ENCODE measurements at places on chromosomes 1 and 21. TPM values are rescaled to one million over a fixed set of nuclear protein-coding genes. Genes with fewer than 3 reads are reported as not detected.

TAS1R1 gene
- polyA plus RNA-seq, result not detected

KRTAP15-1 gene
- polyA plus RNA-seq, result not detected

ANKRD34A gene
- polyA plus RNA-seq, result 0.22 TPM

ACTN2 gene
- not detected for polyA plus RNA-seq

NR1I3 gene
- polyA plus RNA-seq, result not detected

CENPL gene
- polyA plus RNA-seq, result 6.9 TPM

S100A1 gene
- not detected for polyA plus RNA-seq

GRCh38 chr1:226827458-226827857, 43.0 kb upstream of the PSEN2 start:
- peak; percentile 9 for DNase-seq

GRCh38 chr1:28517649-28517999, 11.8 kb downstream of the RCC1 start:
- no peak for DNase-seq

DNA sequence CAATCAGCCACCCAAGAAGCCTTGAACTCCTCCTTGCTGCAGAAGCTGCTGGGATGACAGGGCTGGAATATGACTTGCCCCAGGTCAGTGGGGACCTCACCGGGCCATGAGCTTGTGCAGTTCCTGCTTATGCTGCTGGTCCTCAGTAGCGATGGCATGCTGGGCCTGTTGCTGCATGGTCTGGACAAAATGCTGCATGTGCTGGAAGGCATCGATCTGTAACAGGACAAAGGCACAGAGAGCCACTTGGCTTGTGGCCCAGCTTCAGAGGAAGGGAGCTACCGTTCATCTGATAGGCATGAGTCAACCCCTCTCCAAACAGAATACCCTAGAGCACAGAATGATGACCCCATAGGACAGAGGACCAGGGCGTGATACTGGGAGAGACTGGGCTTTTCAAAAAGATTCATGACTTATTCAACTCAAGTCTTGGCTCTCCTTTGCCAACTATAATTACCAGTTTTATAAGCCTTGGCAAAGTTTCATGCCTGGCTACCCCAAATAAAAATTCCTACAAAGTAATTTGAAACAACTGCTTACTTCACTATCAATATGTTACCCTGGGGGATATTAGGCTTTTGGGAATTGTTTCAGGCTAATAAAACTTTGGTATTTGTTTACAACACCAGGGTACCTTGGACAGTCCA, 34.7 kb upstream of the EXOSC10 start:
- DNase-seq, result no peak

GRCh38 chr1:235818632-235819136, 48.0 kb downstream of the LYST start:
- no peak for DNase-seq

DNA sequence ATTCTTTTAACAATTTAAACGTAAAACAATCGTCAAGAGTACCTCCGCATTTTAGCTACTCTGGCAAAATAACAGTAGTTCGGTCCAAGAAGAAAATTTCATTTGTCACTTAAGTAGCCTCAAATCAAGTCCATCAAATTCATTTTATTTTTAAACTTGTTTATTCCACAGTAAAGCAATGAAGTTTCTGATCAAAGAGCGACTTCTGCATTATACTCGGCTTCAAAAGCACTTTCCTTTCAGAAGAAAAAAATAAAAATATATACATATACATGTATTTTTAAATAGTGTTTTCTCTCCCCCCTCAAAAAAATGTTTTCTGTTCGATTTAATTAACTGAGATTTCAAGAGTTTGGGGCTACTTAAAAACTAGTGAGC, 115.0 kb downstream of the RERE start:
- peak; percentile 22 for DNase-seq

DNA sequence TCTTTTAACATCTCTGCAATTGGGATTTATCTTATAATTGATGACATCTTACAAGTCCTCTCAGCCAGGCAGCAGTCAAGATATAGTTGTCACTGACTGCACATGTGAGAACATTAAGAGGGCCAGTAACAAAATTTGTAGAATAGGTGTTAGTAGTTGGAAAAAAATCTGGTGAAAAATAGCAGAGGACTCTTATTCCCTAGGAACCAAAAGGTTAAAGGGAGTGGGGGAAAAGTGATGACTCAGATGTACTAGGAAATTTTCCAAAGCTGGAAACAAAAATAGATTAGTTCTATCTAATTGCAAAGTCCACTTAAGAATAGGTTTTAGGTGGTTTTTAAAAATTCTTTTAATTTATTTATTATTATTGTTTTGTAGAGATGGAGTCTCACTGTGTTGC, 3.6 kb downstream of the NUP210L start:
- DNase-seq, result no peak

DNA sequence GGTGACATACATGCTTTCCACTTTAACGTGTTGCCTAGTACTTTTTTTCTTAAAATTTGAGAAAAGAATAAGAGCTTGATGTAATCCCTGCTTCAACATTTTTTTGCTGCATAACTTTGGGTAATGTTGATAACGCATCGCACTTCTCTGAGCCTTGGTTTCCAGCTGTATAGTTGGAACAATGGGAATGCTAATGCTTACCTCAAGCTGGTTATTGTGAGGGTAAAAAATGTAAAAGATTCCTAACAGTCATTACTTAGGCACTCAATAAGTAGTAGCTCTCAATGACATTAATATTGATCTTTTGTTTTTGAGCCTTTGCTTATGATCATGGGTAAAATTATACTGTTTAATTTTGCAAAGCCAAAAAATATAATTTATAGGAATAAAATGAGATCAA, 683.3 kb upstream of the CXADR start:
- DNase-seq, result no peak

DNA sequence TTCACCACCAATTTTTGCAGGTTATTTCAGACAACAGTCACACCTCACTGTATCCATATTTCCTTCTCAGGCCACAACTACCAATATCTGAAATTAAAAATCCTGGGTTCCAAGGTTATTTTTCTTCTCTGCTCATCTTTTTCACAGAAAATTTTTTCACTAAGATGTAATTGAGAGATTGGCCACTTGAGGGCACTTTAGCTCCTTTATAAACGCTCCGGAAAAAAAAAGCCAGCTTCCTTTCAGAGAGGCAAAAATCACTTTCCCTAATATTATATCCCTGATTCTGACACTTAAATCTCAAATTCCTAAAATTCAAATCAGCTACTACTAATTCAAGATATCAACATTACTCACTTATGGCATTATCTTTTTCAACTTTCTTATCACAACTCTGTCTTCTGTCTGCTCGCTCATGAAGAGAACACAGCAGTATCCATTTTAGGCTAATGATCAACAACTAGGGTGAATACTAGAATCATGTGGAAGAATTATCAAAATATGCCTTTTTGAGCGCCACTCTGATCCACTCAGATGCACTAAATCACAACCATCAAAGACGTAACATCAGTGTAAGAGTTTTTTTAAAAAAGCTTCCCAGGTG, 101.4 kb upstream of the RGS1 start:
- peak; percentile 49 for DNase-seq

DNA sequence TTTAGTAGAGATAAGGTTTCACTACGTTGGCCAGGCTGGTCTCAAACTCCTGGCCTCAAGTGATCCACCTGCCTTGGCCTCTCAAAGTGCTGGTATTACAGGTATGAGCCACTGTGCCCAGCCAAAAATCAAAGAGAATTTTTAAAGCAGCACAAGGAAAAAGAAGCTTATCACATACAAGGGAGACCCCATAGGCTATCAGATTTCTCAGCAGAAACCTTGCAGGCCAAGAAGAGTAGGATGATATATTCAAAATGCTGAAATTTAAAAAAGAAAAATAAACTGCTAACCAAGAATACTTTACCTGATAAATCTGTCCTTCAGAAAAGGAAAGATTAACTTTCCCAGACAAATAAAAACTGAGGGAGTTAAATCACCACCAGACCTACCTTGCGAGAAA, 43.2 kb downstream of the FLVCR1 start:
- DNase-seq, result no peak

DNA sequence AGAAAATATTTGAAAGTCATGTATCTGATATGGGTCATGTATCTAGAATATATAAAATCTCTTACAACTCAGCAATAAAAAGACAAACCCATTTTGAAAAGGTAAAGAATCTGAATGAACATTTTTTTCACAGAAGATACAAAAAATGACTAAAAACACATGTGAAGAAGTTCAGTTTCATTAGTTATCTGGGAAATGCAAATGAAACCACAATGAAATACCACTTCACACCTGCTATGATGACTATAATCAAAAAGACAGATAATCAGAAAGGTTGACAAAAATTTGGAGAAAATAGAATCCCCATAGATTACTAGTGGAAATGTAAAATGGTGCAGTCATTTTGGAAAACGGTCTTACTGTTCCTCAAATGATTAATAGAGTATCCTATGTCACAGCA, 631.0 kb downstream of the MRPL39 start:
- DNase-seq, result no peak

- DNase-seq, result no peak
Measured at GRCh38 chr1:177960939-177961622, 8.8 kb downstream of the SEC16B start.

- DNase-seq, result peak; percentile 69
Measured at GRCh38 chr21:44932408-44933181, 7.2 kb upstream of the SLX9 start.

- no peak for DNase-seq
Measured at GRCh38 chr1:234079896-234080295, 175.4 kb downstream of the SLC35F3 start.

Data from naive thymus-derived CD4-positive, alpha-beta T cell (primary cell).